ENCODE measurements at places on chromosomes 7 and 10.

- no peak for DNase-seq
These were observed 37.3 kb downstream of the ADRA2A start for GRCh38 chr10:111113961-111114757.

DNA sequence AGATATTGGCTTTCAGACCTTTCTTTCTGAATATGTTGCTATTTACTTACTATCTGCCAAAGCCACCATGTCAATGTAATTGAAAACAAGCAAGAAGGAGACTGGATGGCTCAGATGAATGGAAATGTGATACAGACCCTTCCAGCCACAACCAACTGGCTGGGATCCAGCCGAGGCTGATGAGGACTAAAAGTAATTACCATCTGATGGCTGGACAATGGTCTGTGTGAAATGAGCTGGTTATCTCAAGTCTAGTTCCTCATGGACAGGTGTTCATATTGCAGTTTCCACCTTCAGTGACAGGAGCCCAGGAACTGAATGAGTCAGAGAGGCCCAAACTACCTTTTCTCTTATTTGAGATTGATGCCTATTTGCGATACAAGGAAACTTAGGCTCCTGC, 267.5 kb downstream of the GATA3 start:
- DNase-seq: no peak

DNA sequence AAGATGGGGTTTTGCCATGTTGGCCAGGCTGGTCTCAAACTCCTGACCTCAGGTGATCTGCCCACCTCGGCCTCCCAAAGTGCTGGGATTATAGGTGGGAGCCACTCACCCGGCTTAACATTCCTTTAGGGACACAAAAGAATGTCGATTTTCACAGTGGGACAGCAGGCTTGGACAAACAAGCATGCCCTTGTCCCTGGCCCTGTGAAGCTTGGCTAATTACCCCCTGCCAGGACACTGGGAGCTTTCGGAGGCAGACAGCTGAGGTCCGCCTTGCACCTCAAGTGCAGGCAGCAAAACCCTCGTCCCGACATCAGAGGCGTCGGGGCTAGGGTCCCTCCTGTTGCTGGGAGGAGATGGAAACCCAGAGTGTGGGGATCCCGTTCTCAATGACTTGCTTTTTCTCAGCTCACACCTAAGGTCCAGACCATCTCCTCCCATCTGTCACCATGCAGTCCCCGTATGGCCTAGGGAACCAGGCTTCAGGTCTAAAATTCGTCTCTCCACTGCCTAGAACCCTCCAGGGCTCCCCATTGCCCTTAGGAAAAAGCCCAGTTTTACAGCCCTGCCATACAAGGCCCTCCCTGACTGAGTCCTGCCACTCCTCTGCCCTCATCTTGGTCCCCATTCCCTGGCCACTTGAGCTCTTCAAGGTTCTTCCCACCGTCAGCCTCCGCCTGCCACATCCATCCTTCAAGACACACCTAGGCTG, 6.3 kb upstream of the CLIP2 start:
- DNase-seq: no peak

- no peak for DNase-seq
These were observed 233.6 kb downstream of the PRPF18 start for GRCh38 chr10:13820119-13820963.

DNA sequence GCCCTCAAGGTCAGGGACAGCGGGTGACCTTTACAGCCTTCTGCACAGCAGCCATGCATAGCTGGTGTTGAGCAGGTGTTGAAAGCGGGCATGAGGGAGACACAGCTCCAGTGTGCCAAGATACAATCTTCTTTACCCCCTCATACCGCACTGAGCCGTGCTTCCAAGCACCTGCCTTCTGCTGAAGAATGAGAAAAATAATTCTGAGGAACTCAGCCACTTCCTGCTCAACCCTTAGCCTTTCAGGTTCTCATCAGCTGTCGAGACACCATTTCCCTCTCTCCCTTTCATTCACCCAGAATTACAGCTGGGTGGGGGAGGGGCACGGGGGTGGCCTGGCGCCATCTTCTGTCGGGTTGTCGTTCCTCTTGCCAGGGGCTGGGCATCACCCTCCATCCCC, 58.6 kb downstream of the COL13A1 start:
- no peak for DNase-seq

- no peak for DNase-seq
These were observed 15.2 kb downstream of the HNRNPF start for GRCh38 chr10:43393606-43394360.

DNA sequence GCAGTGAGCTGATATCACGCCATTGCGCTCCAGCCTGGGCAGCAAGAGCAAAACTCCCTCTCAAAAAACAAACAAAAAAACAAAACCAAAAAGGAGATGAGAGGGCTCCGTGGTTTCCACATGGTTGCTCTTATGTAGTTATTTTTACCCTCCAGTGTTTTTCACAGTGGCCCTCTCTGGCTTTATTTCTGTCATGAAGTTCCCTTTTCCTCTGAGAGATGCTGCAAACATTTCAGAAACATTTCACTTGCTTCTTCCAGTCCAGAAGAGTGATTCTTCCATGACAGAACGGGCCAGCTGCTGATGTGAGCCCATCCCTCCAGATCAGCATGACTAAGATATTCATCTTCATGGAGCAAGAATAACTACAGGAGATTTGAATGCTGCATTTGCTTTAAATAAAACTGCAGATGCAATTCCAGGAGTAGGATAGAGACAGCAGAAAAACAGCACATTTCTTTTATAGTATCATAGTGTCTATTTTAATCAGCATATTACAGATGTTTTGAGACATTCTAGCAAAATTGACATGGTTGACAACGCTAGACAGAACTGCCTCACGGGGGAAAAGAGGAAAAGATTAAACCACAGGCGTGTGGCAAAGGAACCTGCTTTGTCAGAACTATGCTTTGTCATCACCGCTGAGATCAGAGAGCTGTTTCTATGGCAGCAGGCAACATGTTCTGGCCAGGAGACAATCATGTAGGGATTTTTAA, 40.3 kb downstream of the NRCAM start:
- DNase-seq: no peak

DNA sequence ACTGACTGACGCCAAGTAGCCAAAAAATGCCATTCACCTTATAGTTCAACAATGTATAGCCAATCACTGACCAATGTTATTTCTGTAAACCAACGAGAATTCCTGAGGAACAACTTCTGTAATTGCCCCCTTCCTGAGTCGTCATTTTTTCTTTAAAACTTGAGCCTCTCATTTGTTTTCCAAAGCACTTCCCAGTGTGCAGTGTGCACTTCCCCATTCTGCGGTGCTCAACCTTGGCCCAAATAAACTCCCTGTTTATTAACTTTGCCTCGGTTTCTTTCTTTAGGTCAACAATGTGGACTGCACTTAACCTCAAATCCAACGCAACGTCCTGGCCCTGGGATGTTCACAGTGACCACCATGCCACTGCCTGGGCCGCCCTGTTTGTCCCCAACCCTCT, 15.1 kb downstream of the PKD1L1 start:
- DNase-seq: no peak

GRCh38 chr7:45703911-45704682, 129.9 kb downstream of the ADCY1 start:
- no peak for DNase-seq

DNA sequence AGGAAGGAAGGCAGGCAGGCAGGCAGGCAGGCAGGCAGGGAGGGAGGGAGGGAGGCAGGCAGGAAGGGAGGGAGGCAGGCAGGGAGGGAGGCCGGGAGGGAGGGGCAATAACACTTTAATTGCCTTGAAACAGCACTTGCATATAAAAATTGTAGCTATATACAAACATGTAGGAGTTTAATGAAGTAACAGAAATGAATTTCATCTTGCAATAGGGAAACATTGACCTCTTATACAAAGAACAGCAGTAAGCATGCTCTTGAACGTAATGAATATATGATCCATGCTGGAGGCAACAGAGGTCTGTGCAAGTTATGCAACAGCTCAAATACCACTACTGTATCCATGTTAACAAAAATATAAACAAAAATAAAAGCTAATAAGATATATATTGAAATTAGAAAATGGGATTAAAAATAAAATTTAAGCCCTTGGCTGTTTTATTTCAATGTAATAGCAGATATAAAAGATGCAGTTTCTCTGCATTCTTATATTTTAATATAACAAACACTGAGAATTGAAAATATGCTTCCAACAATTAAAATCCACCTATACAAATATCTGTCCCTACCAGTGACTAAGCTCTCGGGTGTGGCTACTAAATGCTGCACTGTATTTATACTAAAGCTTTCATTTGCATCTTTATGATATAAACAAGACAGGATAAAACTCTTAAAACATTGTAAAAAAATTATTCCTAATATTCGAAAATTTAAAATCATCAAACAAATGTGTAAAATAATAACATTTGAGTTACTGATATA, 50.3 kb downstream of the CACNA2D1 start:
- no peak for DNase-seq

GRCh38 chr7:51102828-51103227, 213.8 kb downstream of the COBL start:
- no peak for DNase-seq

GRCh38 chr7:157438121-157439025, 101.6 kb downstream of the DNAJB6 start:
- DNase-seq: no peak

- DNase-seq: no peak
These were observed 82.7 kb downstream of the SLC25A13 start for GRCh38 chr7:96238976-96239766.

DNA sequence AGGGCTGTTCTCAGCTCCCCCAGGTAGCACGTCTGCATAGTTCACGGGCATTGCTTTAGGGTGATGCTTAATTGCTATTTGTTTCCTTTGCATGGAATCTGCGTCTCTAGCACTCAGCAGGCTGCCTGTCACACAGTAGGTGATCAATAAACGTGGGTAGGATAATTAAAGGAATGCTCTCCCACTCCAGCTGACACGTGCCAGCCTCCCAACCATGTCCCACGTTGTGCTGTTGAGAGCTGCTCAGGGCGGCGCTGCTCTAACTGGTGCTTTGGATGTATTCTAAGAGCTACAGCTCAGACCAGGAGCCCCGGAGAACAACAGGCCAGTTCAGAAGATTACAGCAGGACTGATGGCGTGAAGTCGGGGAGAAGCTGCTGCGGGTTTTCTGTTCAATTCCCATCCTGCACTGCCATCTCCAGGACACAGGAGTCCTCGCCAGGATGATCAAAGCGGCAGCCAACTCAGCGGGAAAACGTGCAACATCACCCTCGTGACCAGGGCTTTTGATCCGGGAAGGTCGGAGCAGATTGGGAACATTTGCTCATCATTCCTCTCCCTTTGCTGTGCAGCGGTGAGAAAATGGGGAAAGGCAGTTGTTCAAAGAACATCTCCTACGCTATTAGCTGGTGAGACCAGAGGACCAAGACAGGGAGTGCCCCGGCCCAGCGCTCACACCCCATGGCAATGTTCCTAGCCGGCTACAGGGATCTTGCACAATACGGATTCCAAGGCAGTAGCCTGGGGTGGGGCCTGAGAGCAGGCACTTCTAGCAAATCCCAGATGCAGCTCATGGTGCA, 50.5 kb upstream of the FOXK1 start:
- peak; percentile 57 for DNase-seq

DNA sequence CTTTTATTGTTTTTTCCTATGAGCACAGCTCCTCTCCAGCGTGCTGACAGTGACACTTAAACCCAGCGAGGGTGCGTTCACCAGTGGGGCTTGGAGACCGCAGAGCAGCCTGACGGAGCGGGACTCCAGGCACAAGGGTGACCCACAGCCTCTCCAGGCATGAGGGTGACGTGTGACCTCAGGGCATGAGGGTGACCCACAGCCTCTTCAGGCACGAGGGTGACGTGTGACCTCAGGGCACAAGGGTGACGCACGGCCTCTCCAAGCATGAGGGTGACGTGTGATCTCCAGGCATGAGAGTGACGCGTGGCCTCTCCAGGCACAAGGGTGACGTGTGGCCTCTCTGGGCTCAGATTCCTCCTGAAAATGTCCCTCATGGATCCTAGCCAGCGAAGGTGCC, 164.3 kb upstream of the TCERG1L start:
- DNase-seq: no peak

DNA sequence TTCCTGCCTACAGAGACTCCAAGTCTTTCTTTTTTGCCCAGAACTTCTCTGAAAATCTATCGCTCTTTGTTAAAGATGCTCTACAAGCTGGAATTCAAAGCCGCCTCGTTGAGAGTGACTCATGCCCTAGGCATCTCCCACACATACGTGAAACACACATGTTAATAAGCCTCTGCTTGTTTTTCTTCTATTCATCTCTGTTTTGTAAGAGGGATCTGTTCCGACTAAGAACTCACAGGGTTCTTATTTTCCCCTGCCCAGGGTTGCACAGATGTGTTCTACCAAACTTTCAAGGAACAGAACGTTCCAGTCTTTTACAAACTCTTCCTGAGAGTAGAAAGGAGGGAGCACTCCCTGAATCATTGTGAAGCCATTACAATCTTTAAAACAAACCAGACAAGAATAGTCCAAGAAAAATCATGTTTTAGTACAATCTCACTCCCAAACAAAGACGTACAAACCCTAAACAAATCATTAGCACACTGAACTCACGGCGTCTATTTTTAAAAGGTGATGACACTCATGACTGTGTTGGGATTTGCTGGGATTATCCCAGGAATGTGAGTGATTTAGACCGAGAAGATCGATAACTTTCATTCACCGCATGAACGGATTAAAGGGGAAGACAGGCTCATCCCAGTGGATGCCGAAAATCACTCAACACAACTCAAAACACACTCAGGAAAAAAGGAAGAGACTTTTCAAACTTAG, 55.3 kb upstream of the INPP5A start:
- DNase-seq: peak; percentile 32

DNA sequence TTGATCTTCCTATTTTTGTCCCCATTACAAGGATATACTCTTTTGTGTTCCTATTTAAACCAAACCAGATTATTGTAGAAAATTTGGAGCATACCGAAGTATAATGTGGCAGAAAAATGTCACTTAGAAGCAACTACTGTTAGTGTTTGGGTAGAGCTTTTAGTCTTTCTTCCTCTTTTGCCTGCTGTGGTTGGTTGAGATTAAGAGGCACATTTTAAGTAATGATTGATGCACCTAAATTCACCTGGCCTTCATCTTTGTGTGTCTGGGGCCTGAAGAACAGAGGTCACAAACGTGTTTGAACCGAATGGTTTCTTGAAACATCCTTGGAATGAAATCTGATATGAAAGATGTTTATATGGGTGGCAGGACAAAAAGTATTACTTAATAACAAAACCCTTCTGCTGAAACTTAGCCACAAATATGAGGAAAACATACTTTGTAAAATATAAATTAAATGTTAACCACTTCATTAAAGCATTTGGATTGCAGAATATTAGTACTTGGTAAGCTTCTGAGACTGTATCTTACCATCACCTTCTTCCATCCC, 2.6 kb downstream of the BPGM start:
- DNase-seq: no peak

- DNase-seq: no peak
These were observed 14.4 kb downstream of the PIP4K2A start for GRCh38 chr10:22699976-22700375.

GRCh38 chr7:5532536-5533335, 109.1 kb upstream of the TNRC18 start:
- DNase-seq: no peak

- no peak for DNase-seq
These were observed 30.8 kb upstream of the SAR1A start for GRCh38 chr10:70201105-70201504.

All from BJ (cell line).